ENCODE measurements at places on chromosomes 16 and 17.

GRCh38 chr16:2385190-2385836, 43.9 kb upstream of the CCNF start:
- DNase-seq: no peak

DNA sequence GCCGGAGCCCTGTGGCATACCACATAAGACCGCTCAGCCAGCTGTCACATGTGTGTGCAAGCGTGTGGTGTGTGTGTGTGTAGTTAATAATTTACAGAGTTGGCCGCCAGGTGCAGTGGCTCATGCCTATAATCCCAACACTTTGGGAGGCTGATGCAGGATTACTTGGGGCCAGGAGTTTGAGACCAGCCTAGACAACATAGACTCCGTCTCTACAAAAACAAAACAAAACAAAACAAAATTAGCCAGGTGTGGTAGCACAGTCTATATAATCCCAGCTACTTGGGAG, 20.4 kb downstream of the SOCS1 start:
- DNase-seq: no peak

DNA sequence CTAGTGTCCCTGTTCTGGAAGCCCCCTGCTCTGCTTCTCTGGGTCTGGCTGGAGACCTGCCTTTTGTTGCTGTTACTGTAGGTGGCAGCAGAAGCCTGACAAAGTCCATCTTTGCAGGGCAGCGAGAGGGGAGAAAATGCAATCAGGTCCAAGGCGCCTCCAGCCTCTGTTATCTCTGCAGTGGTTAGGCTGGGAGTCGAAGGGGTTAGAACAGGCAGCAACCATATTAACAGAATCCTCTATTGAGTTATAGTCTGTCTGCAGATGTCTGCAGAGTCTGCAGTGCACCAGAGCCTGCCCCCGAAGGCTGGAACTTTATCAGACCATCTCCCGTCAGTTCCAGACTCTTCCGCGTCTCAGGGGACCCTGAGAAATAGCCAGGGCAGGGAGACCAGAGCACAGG, 404.9 kb upstream of the EEF2KMT start:
- peak; percentile 43 for DNase-seq

GRCh38 chr17:71709271-71709890, 411.4 kb upstream of the SOX9 start:
- DNase-seq: no peak

- DNase-seq: no peak
Observed at GRCh38 chr17:7095625-7096024, 15.6 kb upstream of the CLEC10A start.

Data from cerebellar cortex (tissue), 1 donor.